ENCODE measurements at places on chromosomes 12 and 14.

GRCh38 chr12:108788076-108788782, 56.9 kb upstream of the CORO1C start:
- no peak for DNase-seq

DNA sequence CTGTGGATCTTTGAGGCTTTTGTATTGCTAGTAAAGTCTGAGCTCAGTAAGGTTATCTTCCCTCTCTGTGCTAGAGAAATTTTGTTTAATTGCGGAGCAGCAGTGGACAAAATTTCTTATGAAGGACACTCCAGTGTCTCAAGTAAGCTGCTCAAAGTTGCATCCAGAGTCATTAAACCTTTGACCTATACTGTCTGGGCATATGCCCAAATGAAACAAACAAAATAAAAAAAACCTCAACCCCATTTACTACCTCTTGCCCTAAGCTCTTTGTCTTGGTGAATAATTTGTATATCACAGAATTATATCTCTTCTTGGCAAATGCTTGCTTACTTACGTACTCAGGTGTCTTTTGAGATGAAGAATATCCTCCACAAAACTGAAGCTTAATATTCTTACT, 465.2 kb downstream of the SOX5 start:
- DNase-seq: no peak

- no peak for DNase-seq
Observed at GRCh38 chr12:94309373-94309772, 150.3 kb downstream of the CEP83 start.

GRCh38 chr14:68449561-68450181, 343.2 kb downstream of the ZFP36L1 start:
- no peak for DNase-seq
